CD8-positive, alpha-beta memory T cell (primary cell): ENCODE measurements at places on chromosomes 3 and 15.

DNA sequence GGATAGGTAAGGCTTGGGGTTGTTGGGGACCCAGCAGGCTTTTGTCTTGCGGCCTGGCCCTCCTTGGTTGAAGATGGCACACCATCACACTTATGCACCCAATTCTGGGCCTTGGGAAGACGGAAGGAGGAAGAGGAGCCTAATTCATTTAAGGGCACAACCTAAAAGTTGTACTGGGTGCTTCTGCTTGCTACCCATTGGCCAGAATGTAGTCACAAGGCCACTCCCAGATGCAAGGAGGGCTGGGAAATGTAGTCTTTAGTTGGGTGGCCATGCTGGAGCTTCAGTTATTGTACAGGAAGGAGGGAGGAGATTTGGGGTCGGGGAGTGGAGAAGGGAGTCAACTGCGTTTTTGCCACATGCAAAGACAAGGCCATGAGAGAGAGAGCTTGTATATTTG lies 109.2 kb downstream of the TMEM266 start:
- H3K36me3 ChIP-seq = no peaks in the 10 kb centered on the region
- no peaks in the 10 kb centered on the region for H3K4me1 ChIP-seq
- DNase-seq = no peak
- H3K27ac ChIP-seq = no peak overlapping the region

- H3K36me3 ChIP-seq = no peaks in the 10 kb centered on the region
- peaks cover 28% of the 10 kb centered on the region for H3K4me1 ChIP-seq
- no peak for DNase-seq
These were observed 8.6 kb downstream of the OXSR1 start for GRCh38 chr3:38173834-38174418.

DNA sequence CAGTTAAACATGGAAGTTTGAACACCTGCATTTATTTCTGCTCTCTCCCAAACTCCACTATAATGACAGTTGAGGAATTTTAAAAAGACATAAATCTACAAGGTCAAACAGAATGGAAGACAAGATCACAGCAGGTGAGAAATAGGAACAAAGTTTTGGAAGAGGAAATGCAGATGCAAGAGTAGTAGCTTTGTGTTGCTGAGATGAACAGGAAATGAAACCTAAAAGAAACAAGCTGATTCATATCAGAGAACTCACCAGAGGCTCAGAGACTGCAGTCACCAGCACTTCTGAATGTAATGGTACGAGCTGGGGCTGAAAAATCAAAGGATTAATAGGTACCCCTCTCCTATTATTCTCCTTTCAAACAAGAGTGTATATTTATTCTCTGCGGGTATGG lies 459.9 kb downstream of the RAP2B start:
- peaks cover 43% of the 10 kb centered on the region for H3K4me1 ChIP-seq
- H3K27me3 ChIP-seq = no peaks in the 10 kb centered on the region
- H3K27ac ChIP-seq = no peak overlapping the region
- no peaks in the 10 kb centered on the region for H3K36me3 ChIP-seq

- no peaks in the 10 kb centered on the region for H3K36me3 ChIP-seq
- H3K27me3 ChIP-seq = no peaks in the 10 kb centered on the region
- no peak for DNase-seq
- H3K27ac ChIP-seq = no peak overlapping the region
These were observed 97.8 kb downstream of the DNAH12 start for GRCh38 chr3:57446318-57446841.

DNA sequence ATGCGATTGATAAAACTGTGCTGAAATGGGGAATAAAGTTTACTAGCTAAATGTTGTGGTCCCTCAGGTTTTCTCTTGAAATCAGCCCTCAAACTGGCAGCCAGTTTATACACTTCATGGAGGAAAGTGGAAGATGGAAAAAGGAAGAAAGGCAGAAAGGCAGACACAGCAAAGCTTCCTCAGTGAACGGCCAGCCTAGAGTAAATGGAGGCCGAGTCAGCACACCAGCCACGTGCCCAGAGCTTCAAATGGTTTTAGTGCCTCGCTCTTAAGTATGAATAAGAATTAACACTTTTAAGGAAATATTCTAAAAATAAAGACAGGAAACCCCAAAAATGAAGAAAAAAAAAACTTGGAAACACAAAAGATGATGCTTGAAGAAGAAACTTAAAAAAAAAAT lies 48.3 kb downstream of the GNB4 start:
- H3K4me3 ChIP-seq = no peak overlapping the region
- H3K27ac ChIP-seq = no peak overlapping the region
- DNase-seq = no peak
- H3K36me3 ChIP-seq = no peaks in the 10 kb centered on the region
- H3K4me1 ChIP-seq = no peaks in the 10 kb centered on the region

GRCh38 chr3:70180664-70181063 lies 131.8 kb downstream of the MDFIC2 start:
- H3K4me1 ChIP-seq = no peaks in the 10 kb centered on the region
- no peak for DNase-seq
- H3K4me3 ChIP-seq = no peak overlapping the region
- H3K36me3 ChIP-seq = no peaks in the 10 kb centered on the region

- peaks cover 4% of the 10 kb centered on the region for H3K4me1 ChIP-seq
- H3K36me3 ChIP-seq = no peaks in the 10 kb centered on the region
- H3K27me3 ChIP-seq = no peaks in the 10 kb centered on the region
- no peak overlapping the region for H3K4me3 ChIP-seq
- H3K27ac ChIP-seq = no peak overlapping the region
These were observed 22.0 kb downstream of the TMEM158 start for GRCh38 chr3:45204136-45204535.

- no peak for DNase-seq
- no peak overlapping the region for H3K4me3 ChIP-seq
- no peak overlapping the region for H3K27ac ChIP-seq
- no peaks in the 10 kb centered on the region for H3K27me3 ChIP-seq
- no peaks in the 10 kb centered on the region for H3K36me3 ChIP-seq
These were observed 1048.5 kb downstream of the NTRK3 start for GRCh38 chr15:87207990-87208580.

- no peaks in the 10 kb centered on the region for H3K4me1 ChIP-seq
- no peaks in the 10 kb centered on the region for H3K36me3 ChIP-seq
- no peak overlapping the region for H3K4me3 ChIP-seq
- no peak overlapping the region for H3K27ac ChIP-seq
- H3K27me3 ChIP-seq = no peaks in the 10 kb centered on the region
These were observed 19.8 kb downstream of the WDR72 start for GRCh38 chr15:53739651-53740050.

- no peak for DNase-seq
- no peak overlapping the region for H3K4me3 ChIP-seq
- H3K27ac ChIP-seq = no peak overlapping the region
- no peaks in the 10 kb centered on the region for H3K4me1 ChIP-seq
- H3K36me3 ChIP-seq = no peaks in the 10 kb centered on the region
These were observed 140.4 kb upstream of the GALNT15 start for GRCh38 chr3:16033889-16034687.

DNA sequence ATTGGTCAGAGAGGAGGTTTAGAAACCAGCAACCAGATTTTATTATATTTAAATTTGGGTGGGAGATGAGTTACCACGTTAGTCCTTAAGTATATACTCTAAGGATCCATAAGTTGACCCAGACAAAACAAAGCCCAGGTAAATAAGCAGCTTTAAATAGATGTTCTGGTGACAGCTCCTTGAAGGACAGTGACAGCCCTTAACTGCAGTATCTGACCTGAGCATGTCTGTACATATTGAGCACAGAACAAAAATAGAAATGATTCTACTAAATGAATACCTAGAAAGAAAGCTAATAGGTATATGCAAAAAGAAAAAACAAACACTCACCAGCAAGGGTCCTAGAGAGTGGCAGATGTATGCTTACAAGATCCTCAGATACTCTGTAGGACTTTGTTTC lies 63.0 kb downstream of the UBR1 start:
- H3K36me3 ChIP-seq = peaks cover 54% of the 10 kb centered on the region
- DNase-seq = no peak
- no peaks in the 10 kb centered on the region for H3K27me3 ChIP-seq
- H3K27ac ChIP-seq = no peak overlapping the region

- H3K4me3 ChIP-seq = no peak overlapping the region
- H3K27me3 ChIP-seq = no peaks in the 10 kb centered on the region
- H3K4me1 ChIP-seq = no peaks in the 10 kb centered on the region
- DNase-seq = no peak
- no peaks in the 10 kb centered on the region for H3K36me3 ChIP-seq
These were observed 56.0 kb upstream of the PPARG start for GRCh38 chr3:12232785-12233300.

- no peak overlapping the region for H3K4me3 ChIP-seq
- H3K27ac ChIP-seq = no peak overlapping the region
- DNase-seq = no peak
- no peaks in the 10 kb centered on the region for H3K27me3 ChIP-seq
- no peaks in the 10 kb centered on the region for H3K4me1 ChIP-seq
These were observed 1216.9 kb upstream of the GBE1 start for GRCh38 chr3:82978368-82978767.

DNA sequence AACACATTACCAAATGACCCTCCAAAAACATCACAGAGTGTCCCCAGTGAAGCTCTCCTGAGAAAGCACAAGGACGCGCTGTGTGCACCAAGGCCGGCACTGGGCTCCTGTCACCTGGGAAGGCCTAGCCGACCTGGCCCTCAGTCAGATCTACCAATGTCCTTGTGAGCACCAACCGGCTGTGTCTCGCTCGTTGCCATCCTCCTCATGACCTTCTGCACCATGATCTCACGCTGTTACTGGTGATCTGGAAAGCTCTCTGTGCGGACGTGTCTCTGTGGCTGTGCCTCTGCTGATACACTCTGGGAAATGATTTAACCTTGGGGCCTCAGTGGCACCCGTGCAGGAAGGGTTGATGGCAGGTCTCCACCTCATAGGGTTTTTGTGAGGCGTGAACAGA lies 24.2 kb downstream of the ZXDC start:
- H3K27me3 ChIP-seq = no peaks in the 10 kb centered on the region
- no peak overlapping the region for H3K4me3 ChIP-seq
- no peak for DNase-seq

- no peak overlapping the region for H3K4me3 ChIP-seq
- no peak overlapping the region for H3K27ac ChIP-seq
- no peak for DNase-seq
- no peaks in the 10 kb centered on the region for H3K36me3 ChIP-seq
- no peaks in the 10 kb centered on the region for H3K27me3 ChIP-seq
- H3K4me1 ChIP-seq = no peaks in the 10 kb centered on the region
These were observed 493.3 kb upstream of the NAALADL2 start for GRCh38 chr3:174365796-174366195.

DNA sequence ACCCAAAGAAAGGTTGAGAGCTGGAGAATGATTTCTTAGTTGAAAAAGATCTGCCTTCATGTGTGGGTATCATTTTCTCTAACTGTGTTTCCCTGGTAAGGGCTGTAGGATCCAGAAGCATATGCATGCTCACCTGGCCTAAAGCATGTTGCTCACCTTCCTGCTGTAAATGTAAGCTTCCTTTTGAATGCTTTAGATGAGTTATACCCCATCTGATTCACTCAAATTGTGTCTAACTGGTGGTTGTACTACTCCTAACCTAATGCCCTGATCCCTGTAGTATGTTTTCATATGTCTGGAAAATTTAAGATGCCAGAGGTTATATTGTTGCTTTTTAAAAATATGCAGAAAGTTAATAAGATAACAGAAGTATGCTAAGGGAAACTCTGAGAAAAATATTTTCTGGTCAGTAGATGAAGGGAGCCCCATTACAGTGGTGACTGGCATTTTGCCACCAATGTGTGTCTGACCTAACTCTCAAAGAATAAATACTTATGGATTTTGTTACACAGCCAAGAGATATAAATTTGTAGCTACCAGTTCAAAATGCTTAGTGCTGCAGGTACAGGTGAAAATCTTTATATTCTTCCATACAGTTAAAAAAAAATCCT lies 7.7 kb downstream of the FILIP1L start:
- H3K27me3 ChIP-seq = no peaks in the 10 kb centered on the region
- no peak overlapping the region for H3K27ac ChIP-seq
- H3K4me1 ChIP-seq = no peaks in the 10 kb centered on the region
- H3K4me3 ChIP-seq = no peak overlapping the region

- no peaks in the 10 kb centered on the region for H3K36me3 ChIP-seq
- no peak overlapping the region for H3K27ac ChIP-seq
- no peaks in the 10 kb centered on the region for H3K4me1 ChIP-seq
- H3K27me3 ChIP-seq = no peaks in the 10 kb centered on the region
These were observed 115.9 kb upstream of the PRR20G start for GRCh38 chr3:127403795-127404194.
